NCI-H226 (cell line): ENCODE measurements at places on chromosomes 6 and 20.

DNA sequence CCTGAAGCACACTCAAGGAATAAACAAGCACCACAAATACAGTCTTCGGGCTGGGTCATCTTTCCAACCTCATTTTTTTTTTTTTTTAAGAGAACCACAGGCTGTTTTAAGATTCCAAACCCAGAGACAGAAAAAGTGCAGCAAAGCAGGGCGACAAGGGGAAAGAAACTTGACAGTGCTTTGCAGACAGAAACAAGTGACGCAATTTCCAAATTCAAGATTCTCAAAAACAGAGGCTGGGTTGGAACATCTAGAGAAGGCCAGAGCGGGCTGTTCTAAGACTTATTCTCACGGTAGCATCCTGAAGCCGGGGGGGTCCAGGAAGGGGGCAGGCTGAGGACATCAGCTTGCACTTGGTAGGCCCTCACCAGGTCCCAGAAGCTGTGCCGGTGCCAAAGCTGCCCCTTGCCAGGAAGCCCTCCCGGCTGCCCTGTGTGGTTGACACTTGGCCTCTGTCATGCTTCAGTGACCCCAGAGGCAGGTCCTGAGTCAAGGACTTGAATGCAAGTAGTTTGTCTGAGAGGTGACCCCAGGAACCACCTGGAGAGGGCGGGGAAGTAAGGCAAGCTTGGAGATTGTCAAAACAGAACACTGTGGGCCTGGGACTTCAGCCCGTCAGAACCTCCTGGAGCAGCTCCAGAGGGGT lies 50.5 kb downstream of the BMP7 start:
- DNase-seq: no peak

DNA sequence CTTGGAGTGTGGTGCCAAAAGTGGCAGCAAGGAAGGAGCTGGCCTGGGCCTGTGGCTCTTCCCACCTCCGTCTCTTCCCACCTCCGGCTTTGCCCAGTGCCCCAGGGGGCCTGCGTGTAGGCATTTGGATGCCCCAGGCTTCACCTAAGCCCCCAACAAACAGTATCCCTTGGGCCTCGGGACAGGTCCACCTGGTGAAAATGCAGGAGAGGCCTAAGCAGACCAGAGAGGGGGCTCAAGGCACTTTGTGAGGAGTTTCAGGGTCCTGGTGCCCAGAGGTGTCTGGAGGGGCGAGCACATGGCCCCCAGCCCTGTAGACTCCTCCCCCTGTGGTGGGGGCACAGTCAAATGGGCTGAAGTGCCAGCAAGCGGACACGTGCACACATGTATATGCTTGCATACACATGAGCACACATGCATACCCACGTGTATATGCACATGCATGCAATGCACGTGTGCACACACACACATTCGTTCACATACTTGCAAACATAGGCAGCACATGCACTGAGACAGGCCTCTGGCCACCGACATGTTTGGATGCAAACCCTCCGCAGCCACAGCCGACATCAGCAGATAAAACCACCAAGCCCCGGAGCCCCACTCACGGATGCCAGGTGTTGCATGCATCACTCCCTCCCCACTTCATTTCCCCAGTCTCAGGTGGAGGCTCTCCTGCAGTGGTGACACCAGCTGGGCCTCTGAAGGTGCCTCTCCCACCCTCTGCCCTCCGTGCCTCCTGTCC lies 124.5 kb downstream of the TAF4 start:
- DNase-seq: no peak

- DNase-seq: no peak
Measured at GRCh38 chr6:156832669-156833068, 55.5 kb downstream of the ARID1B start.

DNA sequence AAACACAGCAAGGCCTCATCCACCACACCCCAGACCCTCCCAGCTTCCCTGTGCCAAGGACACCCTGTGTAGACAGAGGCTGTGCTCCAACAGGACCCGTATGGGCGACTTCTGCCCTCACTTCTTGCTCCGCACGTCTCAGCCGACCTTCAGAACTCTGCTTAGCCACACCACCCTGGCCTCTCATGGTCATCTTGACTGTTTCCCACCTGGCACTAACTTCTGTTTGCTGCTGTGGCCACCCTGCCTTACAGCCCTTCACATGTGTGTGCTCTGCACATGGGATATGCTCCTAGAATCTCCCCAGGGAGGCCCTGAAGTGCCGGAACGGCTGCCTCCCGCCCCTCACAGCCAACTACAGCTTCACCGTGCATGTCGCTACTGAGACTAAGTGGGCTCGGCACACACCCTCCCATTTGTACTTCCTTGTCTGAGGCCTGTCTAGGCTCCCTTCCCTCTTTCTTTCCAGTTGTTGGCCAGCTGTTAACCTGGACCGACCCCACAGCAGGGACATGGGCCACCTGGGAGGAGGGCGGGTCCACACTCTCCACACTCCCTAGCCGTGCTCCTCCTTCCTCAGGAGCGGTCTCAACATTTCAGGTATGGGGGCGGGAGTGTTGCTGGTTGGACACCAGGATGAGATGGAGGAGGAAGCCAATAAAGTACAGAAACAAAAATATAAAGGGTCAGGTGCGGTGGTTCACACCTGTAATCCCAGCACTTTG lies 69.6 kb downstream of the PYGB start:
- no peak for DNase-seq

DNA sequence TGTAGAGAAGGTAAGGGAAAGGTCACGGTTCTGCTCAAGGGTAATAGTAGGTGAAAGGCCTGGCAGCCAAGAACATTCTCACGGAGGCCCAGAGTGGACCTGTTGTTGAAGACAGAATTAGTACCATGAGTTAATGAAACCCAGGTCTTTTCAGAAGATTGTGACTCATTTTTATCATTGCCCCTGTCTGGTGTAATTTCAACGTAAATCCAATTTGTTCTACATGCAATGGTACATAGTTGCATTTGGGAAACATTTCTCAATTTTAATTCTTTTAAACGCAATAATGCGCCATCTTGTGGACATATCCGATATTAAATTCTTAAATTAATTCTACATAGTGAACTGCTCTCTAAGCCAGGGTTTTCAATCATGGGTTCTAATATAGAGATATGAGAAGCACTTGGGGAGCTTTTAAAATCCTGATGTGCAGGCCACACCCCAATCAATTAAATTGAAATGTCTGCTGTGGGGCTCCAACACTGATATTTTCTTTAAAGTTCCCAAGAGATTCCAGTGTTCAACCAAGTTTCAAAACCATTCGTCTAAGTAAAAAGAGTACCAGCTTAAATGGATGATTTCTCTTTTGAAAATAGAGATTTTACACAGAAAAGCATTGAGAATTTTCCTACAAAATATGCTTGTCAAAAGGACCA lies 257.4 kb downstream of the PLCB1 start:
- DNase-seq: no peak

- no peak for DNase-seq
Measured at GRCh38 chr6:151497905-151498304, 4.1 kb downstream of the CCDC170 start.

DNA sequence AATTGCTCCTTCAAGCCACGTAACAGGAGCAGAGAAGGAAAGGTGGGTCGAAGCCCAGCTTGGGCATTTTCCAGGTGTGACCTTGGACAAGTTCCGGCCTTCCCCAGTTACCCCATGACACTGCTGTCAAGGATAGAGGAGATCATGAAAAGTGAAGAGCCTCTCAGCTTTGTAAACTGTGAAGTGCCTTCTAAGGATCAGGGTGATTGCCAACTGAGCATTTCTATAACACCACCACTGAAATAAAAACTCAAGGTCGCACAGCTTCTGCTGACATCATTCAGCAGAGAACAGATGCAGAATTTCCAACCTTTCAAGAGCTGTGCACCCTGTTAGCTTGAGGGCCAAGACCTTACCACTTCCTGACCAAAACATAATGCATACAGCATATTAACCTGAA lies 24.0 kb upstream of the ZMYND8 start:
- DNase-seq: no peak

- DNase-seq: no peak
Measured at GRCh38 chr20:51910321-51911050, 108.2 kb upstream of the SALL4 start.
